ENCODE measurements at places on chromosomes 4 and X.

- no peak for DNase-seq
Observed at GRCh38 chr4:33780952-33781791, 2463.1 kb downstream of the ARAP2 start.

- DNase-seq: no peak
Observed at GRCh38 chr4:98110929-98111328, 32.3 kb downstream of the STPG2 start.

DNA sequence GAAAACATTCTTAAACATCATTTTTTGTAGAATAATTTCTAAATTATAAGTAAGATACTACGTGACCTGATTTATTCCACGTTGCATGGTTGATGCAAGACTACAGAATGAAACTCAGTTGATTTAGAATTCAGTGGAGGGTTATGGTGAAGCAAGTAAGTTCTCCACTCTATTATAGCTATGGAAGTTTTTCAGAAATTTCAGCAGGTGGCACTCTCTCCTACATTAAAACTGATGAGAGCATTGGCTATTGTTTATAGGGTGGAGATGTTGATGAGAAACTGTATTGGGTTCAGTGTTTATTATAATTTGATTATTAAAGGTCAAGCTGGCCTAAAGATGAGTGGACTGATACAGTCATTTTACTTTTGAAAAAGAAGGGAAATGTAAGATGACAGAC lies 88.0 kb downstream of the FNIP2 start:
- DNase-seq: no peak

- DNase-seq: no peak
Observed at GRCh38 chr4:2080429-2081300, 21.5 kb downstream of the NAT8L start.

DNA sequence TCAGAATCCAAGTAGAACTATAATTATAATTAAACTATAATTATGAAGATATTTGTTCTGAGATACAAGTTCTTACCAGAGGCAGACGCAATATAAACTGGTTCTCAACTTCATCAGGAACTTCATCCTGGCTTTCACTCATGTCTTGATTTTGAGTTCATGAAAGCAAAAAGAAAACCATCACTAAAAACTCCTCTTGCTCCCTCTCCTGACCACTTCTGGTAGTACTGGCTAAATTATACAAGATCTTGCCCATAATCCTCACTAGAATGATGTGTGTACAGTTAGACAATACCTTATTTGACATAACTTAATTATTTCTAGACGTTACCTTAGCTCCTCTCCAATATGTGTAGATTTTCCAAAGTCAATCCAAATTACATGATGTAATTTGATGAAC lies 3.7 kb downstream of the TAF7L start:
- peak; percentile 11 for DNase-seq

GRCh38 chr4:142929526-142929925 lies 83.4 kb upstream of the INPP4B start:
- no peak for DNase-seq

GRCh38 chrX:46957297-46957696 lies 45.1 kb downstream of the JADE3 start:
- DNase-seq: peak; percentile 11

GRCh38 chr4:152427981-152428380 lies 107.9 kb downstream of the FBXW7 start:
- DNase-seq: no peak

- no peak for DNase-seq
Observed at GRCh38 chr4:75817901-75818300, 84.4 kb downstream of the PPEF2 start.

- DNase-seq: no peak
Observed at GRCh38 chr4:118585015-118585414, 100.2 kb upstream of the METTL14 start.

GRCh38 chr4:8706216-8707044 lies 113.9 kb downstream of the CPZ start:
- DNase-seq: no peak

GRCh38 chrX:109399831-109400230 lies 82.1 kb downstream of the GUCY2F start:
- DNase-seq: no peak

- DNase-seq: no peak
Observed at GRCh38 chrX:2466876-2467656, 33.7 kb downstream of the DHRSX start.

DNA sequence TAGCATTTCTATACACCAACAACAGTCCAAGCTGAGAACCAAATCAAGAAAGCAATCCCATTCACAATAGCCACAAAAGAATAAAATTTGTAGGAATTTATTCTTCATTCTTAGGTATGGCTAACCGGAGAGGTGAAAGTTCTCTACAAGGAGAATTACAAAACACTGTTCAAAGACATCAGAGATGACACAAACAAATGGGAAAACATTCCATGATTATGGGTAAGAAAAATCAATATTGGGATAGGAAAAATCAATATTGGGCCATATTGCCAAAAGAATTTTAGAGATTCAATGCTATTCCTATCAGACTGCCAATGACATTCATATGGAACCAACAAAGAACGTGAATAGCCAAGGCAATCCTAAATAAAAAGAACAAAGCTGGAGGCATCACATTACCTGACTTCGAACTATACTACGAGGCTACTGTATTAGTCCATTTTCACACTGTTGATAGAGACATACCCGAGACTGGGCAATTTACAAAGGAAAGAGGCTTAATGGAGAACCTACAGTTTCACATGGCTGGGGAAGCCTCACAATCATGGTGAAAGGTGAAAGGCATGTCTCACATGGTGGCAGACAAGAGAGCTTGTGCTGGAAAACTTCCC lies 49.1 kb downstream of the NCAPG start:
- DNase-seq: no peak

Data from BE2C (cell line).